Astrocyte (in vitro differentiated cells and primary cell): ENCODE measurements at places on chromosomes 2 and 18.

DNA sequence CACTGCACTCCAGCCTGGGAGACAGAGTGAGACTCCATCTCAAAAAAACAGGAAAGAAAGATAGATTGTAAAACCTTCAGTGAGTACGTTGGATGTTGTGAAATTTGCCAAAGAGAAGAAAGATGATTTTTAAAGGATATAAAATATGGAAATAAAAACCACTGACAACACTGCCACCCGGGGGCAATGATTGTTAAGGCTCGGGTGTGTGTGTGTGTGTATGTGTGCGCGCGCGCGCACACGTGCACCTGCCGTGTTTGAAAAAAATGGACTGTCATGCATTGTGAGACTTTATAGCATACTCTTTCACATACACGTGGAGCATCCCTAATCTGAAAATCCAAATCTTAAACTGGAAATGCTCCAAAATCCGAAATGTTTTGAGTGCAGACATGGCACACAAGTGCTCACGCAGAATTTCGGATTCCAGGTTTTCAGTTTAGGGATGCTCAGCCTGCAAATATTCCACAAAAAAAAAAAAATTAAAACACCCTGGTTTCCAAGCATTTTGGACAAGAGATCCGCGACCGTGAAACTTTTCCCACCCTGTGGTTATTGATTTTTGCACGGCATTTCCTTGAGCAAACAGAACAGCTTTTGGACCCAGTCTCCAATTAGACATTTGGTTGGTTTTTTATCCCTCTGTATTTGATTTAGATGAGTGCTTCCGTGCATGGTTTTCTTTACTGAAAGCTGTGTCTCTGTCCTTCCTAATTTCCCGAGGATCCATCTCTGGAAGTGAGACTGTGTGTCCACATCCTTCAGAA, 269.2 kb downstream of the AGAP1 start:
- no peak for DNase-seq

DNA sequence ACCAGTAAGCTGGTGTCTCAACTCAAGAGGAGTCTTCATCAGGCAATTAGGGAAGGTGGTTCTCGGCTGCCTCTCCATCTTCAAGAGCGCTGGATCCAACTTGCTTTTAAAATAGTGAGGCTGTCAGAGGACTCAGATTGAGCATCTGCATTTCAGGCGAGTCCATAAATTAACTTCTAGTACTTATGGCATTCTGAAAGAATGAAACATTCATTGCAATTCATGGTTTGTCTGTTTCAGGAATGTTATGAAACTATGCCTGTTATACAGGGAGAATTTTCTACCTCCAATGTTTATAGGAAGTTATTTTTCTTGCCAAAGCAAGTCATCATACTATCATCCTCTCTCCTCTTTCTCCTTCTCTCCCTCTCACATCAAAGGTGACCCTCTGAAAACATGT, 883.2 kb downstream of the SLC4A3 start:
- DNase-seq, result peak; percentile 64

GRCh38 chr18:76476665-76477561, 18.1 kb downstream of the ZNF516 start:
- peak; percentile 95 for DNase-seq

- no peak for DNase-seq
Observed at GRCh38 chr2:119553687-119554344, 9.6 kb downstream of the CFAP221 start.

DNA sequence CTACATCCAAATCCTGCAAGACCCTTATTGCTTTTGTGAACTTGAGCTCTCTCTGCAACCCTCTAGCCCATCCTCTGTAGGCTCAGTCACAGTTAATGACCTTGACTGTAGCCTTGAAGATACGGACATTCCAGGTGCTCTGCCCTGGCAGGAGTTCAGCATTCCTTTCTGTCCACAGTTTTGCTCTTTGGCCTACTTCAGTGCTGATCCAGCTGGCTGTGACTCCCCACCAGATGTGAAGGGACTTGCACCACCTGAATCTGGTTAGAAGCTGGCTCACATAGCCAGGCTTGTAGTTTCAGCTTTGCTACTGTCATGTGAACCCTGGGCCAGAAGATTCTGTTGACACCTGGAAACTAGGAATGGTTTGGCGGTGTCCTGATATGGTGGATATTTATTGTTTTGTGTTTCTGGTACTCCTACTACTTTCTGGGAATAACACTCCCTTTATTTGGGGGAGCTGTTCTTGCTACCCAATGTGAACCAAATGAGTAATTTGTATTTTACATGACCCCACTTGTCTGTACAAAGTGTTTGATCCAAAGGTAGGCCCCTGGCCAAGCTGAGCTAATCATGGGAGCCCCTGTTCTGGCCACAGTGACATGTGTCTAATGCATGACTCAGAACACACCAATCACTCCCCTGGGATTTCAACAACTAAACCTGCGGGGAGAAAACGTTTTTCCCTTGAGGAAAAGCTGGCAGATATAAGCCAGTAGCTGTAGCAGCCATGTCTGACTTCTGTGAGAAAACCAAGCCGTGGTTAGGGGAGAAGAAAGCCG, 73.4 kb downstream of the CDCA7 start:
- DNase-seq, result peak; percentile 83

DNA sequence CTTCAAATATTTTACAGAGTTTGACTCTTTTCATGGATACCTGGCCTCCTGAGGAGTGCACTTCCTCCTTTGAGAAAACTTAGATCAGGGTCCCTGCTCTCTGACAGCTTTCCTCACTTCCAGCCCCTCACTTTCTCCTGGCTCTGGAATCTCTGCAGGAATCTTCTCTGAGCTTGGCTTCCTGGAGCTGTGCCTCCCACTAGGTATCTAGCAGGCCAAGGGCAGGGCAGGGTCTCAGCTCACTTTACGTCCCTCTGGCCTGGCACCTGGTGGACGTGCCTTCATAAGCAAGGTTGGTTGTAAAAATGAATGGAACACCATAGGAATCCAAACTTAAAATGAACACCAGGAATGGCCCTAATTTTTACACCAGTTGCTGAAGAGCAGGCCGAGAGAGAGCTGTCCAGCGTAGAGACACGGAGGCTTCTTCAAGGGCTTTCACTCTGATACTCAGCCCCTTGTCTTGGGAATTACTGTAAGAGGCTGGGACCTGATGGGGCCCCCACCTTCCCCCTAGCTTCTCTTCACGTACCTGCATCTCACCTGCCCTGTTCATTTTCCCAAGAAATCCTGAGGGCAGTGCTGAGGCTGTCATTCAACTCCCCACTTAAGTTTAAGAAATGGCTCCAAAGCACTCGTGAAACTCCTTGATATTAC, 426.9 kb upstream of the ID2 start:
- DNase-seq, result no peak

- no peak for DNase-seq
Observed at GRCh38 chr2:136344339-136344738, 226.4 kb upstream of the CXCR4 start.

GRCh38 chr2:233036162-233036838, 3.8 kb downstream of the NEU2 start:
- DNase-seq, result no peak
